CD4-positive, alpha-beta T cell (primary cell): ENCODE measurements at places on chromosomes 12 and 14. TPM values are rescaled to one million over a fixed set of nuclear protein-coding genes. Genes with fewer than 3 reads are reported as not detected.

The RNASE3 gene
- total RNA-seq = not detected

The ABHD4 gene
- total RNA-seq = 8.9 TPM

The IQSEC3 gene
- 0.19 TPM for total RNA-seq

The PTPN6 gene
- total RNA-seq = 79.0 TPM

The P3H3 gene
- 4.1 TPM for total RNA-seq

The CATSPERB gene
- 7.1 TPM for total RNA-seq

The NXPH4 gene
- total RNA-seq = not detected

The PIK3C2G gene
- not detected for total RNA-seq

The TMEM30B gene
- 8.9 TPM for total RNA-seq

The TMEM52B gene
- not detected for total RNA-seq

The ZDHHC22 gene
- total RNA-seq = not detected

The CCDC196 gene
- total RNA-seq = not detected

The TBX5 gene
- total RNA-seq = not detected

The ANKS1B gene
- total RNA-seq = 0.16 TPM

The NPFF gene
- total RNA-seq = not detected

DNA sequence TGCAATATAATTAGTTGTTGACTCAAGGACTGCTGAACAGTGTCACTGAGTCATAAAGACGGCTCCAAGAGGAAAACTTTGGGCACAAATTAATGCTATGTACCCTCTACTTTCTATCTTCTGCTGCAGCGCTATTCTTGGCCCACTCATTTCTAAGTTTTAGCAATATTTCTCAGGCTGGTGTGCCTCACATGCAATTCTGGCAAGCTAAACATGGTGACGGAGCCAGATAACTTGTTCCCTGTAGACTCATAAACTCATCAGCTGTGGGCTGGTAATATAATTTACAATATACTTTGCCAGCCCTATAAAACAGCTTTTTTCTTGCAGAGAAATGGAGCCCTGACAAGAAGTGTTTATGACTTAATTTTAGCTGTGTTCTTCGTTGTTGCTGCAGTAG, 615.1 kb downstream of the NRXN3 start:
- no peak for DNase-seq

GRCh38 chr12:119154435-119154818, 24.3 kb upstream of the HSPB8 start:
- DNase-seq = no peak

DNA sequence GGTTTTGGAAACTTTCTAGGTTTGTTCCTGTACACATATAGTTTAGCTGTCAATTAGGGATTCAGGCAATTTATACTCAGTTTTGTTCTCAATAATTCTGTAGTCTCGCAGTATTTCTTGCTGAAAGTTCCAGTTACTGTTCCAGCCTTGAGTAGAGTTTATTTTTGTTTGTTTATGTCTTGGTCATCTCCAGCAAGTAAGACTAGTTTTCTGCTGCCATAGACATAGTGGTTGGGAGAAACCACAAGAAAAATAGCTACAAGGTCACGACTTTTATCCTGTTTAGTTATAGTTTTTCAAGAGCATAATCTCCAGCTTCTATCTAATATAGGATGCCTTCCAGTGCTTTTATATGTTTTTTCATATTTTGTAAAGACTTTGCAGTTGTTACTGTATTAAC, 99.6 kb upstream of the FOXG1 start:
- no peak for DNase-seq

- DNase-seq = no peak
These were observed 26.8 kb downstream of the AMN1 start for GRCh38 chr12:31702047-31702446.

DNA sequence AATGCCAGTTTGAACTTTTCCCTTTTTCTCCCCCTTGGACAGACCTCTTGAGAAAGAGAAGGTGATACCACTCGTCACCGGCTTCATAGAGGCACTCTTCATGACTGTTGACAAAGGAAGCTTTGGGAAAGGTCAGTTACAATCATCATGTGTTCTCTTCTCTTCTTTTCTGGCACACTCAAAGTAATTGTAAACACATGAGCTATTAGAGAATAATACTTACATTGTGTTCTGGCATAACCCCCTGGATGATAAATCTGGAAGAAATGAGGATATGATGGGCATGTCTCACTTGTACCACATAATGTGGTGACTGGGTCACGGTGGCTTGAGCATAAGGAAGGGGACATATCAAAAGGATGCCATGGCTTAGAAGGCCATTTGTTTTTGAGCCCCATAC, 20.0 kb downstream of the UTP20 start:
- DNase-seq = no peak

GRCh38 chr14:47543459-47543858, 131.9 kb downstream of the MDGA2 start:
- no peak for DNase-seq

DNA sequence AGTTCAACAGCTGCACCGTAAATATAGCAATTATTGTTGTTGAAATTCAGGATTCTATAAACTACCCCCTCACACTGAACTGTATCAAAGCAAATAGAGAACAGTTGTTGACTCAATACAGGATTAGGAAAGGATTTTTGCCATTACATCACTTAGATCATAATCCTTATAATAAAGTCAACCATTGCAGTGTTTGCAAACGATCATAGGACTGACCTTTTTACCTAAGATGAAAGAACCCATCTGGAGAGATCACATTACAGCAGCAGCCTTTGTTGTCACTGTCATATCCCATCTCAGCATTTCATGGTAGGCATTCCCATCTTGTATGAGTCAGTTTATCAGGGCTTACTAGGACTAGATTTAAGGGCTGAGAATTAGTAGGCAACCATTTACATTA, 96.1 kb downstream of the IPO8 start:
- no peak for DNase-seq

DNA sequence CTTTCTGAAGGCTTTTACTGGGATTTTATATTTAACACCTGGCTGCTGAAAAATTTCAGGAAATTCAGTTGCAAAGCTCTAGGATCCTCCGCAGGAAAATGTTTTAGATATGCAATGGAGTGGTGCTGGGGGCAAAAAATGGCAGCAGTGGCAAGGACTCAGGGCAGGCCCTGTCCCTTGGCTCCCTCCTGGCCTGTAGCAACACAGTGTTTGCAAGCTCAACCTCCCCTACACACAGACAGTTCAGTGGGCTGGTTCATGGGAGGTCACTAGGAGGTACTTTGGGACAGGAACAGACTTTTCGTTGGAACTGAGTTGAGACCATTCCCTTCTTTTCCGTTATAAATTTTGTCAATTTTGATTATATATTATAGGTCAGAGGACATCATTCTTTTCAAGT, 270.4 kb downstream of the ADAMTS20 start:
- no peak for DNase-seq

- no peak for DNase-seq
These were observed 645 bp upstream of the KLHDC1 start for GRCh38 chr14:49692193-49692757.

DNA sequence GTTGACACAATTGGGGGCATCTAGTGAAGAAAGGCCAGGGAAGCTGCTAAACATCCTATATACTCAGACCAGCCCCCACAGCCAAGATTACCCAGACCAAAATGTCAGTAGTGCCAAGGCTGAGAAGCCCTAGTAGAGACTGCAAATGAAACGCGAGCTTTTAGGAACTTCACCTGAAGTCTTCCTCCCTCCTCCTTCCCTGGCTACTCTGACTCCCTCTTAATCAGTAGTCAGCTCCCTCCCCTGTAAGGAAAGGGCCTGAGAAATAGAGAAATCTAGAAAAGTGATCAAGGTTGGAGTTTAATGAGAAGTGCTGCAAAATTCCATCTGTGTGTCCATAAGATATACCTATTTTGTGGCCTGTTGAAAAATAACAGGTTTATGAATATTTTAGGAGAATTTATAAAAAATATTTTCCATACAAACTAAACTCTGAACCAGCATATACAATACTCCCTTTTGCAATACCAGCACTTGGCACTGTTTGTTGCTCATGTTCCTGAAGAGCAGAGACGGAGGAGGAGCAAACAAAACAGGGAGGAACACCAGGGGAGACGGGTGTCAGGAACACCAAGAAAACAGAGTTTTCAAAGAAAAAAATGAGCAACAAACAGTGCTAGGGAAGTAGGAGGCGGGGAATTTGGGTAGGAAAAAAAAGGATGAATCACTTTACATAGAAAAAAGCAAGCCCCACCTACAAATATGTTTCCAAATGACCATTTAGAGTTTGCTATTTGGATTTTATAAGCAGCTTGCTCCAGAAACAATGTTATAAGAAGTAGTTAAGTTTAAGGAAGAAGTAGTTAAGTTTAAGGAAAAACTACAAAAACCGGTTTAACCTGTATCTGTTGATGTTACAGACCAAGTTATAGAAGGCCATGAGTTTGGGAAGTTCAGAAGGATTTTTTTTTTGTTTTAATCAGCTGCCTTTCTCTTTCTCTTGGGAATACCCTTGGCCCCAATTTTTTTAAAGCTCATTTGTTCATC, 282.1 kb upstream of the GRIP1 start:
- no peak for DNase-seq

DNA sequence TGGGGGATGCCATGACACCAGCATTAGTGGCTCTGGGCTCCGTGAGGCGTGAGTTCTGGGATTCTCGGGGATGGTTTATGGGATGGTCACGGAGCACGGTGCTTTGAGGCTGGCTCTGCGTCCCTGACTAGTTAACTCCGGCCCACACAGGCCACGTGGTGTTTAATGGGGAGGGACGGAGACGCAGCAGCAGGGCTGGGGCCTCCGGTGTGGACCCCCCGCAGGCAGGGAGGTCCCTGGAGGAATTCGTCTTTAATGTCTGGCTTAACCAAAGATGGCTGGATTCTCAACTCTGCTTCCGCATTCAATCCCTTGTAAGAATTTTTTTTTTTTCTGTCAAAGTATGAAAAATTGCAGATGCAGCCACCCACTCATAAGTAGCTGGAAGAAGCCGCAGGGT, 86.4 kb upstream of the RFLNA start:
- no peak for DNase-seq

DNA sequence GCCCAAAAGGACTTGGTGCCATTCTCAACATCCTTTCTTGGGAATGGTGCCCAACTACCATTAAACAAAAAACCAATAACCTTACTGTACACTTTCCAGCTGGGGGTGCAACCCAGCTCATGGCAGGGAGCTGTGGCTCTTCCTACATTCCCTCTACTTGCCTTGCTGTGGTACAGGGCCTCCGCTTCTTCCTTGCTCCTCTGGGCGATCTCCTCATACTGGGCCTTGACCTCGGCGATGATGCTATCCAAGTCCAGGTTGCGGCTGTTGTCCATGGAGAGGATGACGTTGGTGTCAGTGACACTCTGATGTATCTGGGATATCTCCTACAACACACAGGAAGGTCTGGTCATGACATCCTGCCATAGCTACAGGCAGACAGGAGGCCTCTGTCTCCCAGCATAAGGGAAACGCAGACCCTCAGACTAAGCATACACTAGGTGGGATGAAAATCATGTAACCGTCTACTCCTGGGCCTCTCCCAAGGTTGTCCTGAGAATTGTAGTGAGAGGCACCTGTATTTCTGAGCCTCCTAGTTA, 3.9 kb downstream of the KRT2 start:
- DNase-seq = no peak

- DNase-seq = peak; percentile 77
These were observed 44.2 kb downstream of the KCTD10 start for GRCh38 chr12:109432842-109433304.

GRCh38 chr12:130335517-130336392, 1.9 kb upstream of the PIWIL1 start:
- DNase-seq = no peak
